ENCODE measurements at places on chromosomes 7 and 10.

DNA sequence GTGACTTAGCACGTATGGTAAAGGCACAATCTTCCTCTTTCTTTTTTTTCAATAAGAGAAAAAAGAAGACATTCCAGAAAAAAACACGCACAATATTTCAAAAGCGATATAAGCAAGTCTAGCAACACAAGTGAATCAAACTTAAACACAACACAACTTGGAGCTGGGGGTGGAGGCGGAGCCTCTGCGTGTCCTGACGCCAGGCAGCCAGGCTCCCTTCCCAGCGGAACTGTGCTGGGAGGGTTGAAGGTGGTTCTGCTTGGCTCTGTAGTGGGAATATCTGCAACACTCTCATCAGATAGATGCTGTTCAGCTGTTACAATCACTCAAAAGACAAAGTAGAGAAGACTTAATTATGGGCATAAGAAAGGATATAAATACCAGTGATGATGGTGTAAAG, 211.4 kb downstream of the WDR37 start:
- DNase-seq = no peak

DNA sequence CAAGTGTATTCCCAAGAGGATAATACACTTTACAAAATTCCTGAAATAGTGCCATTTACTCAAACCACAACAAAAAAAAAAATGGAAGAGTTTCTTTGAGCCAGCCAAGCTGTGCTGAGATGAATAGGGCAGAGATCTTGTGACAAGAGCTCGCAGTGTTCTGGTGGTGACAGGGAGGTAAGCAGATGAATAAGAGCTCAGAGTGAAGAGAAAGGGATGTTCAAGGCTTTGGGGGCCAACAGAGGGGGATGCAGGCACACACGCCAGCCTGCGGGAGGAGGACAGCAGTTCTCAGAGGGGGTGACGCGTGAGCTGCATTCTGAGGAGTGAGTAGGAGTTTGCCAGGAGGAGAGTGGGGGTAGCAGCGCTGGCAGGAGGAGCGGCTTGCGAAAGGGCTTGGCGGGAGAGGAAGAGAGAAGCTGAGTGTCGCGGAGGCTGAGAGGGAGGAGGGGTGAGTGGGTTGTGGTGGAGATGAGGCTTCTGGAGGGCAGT, 194.4 kb upstream of the IMMP2L start:
- no peak for DNase-seq

GRCh38 chr7:133857376-133858119, 269.6 kb upstream of the LRGUK start:
- DNase-seq = no peak

- no peak for DNase-seq
Measured at GRCh38 chr10:122304054-122304579, 33.0 kb downstream of the BTBD16 start.

DNA sequence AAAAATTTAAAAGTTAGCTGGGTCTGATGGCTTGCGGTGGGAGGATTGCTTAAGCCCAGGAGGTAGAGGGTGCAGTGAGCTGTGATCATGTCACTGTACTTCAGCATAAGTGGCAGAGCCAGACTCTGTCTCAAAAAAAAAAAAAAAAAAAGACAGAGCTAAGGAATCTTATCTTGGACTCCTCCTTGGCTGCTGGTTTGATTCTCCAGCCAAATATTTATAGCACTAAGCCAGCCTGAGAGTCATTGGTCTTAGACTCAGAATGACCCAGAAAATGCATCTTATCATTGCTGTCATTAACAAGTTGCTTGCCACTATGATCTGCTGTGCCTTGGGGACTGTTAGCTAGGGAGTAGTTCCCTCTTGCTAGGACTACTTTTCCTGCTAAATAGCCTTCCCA, 164.7 kb downstream of the GNAT3 start:
- no peak for DNase-seq

- no peak for DNase-seq
Measured at GRCh38 chr7:91551377-91552175, 287.3 kb downstream of the FZD1 start.

GRCh38 chr10:17673471-17674061, 29.6 kb downstream of the STAM start:
- DNase-seq = no peak

- no peak for DNase-seq
Measured at GRCh38 chr7:56074371-56074791, 10.3 kb downstream of the SUMF2 start.

DNA sequence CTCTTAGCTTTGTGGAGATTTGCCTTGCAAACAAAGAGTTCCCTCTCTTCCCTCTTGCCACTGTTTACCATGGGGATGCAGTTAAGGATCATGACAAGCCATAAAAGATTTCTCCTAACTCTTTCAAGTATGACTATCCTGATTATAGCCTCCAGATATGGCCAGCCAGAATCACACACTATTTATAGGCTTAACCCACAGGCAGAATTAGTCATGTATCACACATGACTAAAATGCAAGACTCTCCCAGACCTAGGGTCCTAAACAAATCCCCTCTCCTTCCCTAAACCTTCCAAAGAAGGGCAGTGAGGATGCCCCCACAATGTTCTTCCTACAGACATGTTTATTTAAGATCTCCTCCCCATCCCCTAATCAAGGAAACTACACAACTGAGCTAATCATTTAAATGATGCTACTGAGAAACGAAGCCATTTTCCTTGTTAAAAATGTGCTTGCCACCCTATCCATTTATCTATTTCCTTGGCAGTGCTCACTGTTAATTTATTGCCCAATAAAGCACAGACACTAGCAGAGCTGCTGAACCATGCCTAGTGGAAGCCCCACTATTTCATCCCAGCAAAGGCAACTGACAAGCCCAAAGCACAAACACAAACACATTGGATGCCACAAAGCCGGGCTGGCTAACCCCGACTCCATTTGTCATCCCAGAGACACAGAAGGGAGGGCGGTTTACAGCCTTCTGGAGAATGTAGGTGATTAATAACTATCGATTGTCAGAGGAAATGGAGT, 363.4 kb downstream of the KCNMA1 start:
- no peak for DNase-seq

DNA sequence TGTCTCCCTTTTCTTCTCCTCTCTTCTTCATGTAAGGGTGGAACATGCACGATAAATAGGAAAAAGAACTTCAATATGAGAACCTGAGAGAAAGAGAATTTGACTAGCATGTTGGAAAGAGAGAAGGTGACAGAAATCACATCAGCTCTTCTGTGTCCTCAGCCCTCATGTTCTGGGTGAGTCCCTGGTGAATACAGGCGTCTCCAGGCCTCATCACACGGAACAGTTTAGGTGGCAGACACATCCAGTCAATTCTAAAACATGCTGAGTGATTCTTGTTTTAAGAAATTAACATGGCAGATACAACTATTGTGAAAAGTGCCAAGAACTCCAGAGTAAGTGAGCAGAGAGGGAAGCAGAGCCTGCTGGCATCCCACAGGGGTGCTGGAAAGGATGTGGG, 96.1 kb downstream of the FAM107B start:
- DNase-seq = no peak

DNA sequence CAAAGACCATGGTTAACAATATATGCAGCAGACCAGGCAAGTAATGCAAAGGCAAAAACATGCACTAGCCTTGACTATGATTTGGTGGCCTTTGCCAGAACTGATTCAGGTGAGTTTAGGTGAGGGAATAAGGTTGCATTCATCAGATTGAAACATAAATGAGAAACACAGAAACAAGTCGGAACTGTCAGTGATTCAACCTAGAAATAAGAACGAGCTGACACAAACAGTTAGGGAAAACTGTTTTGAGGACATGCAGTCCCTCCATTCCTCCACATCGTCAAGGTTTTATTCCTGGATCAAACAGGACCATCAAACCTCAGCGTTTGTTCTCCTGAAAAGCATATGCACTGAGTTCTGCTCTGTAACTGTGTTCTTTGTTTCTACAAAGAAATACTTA, 1.8 kb downstream of the ZNF248 start:
- no peak for DNase-seq

- no peak for DNase-seq
Measured at GRCh38 chr7:44811093-44811492, 14.6 kb downstream of the PPIA start.

DNA sequence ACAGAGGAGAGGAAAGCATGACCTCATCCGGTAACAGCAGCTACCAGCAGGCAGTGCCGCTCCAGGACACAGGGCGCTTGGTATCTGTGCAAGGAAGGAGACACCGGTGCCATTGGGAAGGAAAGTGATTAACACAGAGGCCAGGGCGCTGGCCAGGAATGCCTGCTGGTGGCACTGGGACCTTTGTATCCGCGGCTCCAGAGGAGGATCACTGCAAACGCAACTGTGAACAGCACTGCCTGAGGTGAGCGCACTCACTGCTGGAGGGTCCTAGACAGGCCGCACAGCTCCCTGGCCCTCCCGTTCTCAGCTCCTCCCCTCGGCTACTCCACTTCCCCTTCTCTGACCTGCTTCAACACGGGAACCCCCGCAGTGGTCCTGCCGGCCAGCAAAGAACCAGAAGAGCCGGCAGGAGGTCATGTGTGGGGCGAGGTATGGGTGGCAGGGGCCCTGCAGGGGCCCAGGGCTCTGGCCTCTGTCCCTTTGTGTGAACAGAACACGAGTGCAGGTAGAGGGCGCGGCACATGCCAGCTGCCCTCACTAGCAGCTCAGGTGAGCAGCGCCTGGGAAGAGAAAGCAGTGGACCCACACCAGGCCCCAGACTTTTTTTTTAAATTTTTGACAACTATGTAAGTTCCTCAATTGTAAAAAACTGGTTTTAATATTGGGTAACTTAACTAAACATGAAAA, 107.6 kb downstream of the VIPR2 start:
- DNase-seq = no peak

DNA sequence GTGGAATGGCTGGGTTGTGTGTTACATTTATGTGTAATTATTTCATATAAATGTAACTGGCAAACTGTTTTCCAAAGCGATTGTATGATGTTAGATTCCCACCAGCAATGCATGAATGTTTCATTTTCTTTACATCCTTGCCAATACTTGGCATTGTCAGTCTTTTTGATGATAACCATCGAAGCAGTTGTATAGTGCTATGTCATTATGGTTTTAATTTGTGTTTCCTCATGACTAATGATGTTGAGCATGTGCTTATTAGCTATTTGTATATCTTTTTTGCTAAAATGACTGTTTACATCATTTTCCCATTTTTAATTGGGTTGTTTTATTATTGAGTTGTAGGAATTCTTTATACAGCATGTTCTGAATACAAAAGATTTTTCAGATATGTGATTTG, 22.3 kb downstream of the AHCYL2 start:
- no peak for DNase-seq

GRCh38 chr7:44308596-44309270, 16.7 kb downstream of the CAMK2B start:
- DNase-seq = no peak

DNA sequence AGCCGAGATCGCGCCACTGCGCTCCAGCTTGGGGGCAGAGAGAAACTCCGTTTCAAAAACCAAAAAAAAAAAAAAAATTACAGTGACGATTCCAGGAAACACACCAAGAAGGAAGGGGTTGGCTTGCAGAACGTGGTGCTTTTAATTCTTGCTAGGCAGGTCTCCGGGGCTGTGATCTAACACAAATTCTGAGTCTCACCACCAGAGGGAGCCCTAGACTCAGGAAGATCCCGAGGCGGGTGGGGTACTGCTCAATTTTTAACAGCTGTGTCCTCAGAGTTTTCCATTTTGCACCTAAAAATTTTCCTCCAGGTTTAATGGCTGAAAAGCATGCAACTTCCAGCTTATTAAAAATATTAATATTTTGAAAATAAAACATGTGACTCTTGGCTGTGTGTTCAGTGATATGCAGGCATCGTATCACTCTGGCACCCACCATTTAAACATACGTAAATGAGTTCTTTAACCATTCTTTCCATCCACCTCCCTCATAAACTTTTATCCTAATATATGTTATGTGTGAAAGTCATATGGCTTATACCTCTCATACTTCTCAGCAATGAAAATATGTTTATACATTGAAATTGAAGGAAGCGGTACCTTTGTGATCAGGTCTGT, 26.5 kb upstream of the NUB1 start:
- peak; percentile 78 for DNase-seq

DNA sequence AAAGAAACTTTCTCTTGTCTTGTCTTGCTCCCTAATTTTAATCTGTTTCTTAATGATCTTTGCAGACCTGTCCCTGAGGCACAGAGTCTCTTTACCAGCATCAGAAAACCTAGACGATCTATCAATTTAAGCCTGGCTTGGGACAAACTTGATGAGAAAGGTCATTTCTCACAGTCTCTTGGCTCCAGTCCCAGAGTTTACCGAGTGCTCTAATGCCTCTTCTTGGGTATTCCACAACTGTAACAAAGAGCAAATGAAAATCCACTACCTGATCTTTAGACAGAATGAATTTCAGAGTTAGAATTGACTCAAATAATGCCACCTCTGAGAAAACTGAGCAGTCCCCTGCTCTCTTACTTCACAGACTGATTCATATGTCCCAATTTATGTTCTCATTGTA, 106.4 kb upstream of the DNAJB12 start:
- DNase-seq = no peak

DNA sequence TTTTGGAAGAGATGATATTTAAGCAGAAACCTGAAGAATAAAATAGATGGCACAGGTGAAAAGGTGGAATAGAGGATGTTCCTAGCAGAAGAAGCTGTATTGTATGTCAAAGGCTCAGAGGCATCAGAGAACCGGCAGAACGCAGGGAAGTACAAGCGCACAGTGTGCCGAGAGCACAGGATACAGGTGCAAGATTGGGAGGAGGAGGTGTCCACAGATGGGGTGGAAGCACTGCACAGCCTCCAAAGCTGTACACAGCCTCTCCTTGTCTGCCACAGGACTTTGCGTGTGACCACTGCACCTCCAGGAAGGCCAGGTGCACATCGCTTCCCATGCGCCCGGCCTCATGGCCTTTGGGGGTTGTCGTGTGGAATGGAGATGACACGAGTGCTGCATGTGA, 23.3 kb upstream of the SEC61G start:
- no peak for DNase-seq

- DNase-seq = no peak
Measured at GRCh38 chr10:132096223-132096622, 30.5 kb downstream of the JAKMIP3 start.

DNA sequence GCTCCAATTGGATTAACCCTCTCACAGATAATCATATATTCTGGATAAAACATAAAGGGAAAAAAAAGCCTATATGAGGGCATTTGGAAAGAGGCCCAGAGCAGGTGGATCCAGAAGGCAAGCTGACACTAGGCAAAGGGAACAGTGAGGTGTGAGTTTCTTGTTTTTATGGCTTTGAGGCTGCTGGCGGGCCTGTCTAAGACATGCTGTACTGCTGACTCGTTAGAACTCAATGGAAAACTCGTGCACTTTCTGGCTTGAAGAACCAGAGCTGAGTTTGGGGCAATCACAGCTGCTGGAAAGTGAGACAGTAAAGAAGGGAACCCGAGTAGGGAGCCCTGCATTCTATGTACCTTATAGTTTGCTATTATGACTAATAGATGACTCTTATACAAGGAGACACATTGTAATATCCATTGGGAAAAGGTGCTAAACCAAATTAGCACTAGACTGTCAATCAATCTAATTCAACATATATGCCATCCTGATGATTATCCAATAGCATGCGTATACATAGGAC, 637.1 kb downstream of the GATA3 start:
- DNase-seq = no peak

DNA sequence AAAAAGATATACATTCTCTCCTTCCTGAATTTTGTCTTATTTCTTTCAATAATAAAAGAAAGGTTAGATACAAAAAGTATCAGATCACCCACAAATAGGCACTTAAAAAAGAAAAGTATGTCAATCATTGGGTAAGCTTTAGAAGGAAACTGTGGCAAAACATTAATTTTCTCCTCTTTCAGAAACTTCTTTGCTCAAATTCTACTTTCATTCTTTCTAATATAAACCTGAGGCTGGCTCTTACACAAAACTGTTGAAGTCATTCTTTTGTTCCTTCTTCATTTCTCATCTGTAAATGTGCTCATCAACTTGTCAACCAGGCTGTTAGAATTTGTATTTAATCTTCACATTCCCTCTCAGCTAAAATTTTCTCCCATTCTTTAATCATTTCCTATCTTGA, 124.6 kb downstream of the LRRN3 start:
- DNase-seq = no peak
